ENCODE measurements at places on chromosomes 6 and 20.
A peak's percentile ranks its signal among the peaks of the same experiment; 100 is the strongest.

GRCh38 chr6:146593986-146594385 is 4.8 kb upstream of the ADGB start:
- peak; percentile 81 for DNase-seq

GRCh38 chr6:4802312-4802935 is 26.2 kb downstream of the CDYL start:
- no peak for DNase-seq

DNA sequence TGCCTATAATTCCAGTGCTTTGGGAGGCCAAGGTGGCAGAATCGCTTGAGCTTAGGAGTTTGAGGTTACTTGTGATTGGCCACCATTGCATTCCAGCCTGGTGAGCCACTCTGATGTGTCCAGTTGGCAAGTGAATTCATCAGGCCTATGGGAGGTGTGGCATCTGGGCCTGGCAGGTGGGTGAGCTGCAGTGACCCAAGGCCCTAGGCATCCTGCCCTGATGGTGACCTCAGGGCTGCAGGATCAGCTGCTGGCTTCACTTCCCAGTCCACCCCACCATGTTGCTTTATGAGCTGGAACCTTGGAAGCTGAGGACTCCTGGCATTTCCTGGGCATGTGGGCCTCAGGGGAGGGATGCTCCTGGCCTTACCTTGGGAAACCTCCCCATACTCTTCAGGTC is 20.5 kb downstream of the RSPH9 start:
- no peak for DNase-seq

DNA sequence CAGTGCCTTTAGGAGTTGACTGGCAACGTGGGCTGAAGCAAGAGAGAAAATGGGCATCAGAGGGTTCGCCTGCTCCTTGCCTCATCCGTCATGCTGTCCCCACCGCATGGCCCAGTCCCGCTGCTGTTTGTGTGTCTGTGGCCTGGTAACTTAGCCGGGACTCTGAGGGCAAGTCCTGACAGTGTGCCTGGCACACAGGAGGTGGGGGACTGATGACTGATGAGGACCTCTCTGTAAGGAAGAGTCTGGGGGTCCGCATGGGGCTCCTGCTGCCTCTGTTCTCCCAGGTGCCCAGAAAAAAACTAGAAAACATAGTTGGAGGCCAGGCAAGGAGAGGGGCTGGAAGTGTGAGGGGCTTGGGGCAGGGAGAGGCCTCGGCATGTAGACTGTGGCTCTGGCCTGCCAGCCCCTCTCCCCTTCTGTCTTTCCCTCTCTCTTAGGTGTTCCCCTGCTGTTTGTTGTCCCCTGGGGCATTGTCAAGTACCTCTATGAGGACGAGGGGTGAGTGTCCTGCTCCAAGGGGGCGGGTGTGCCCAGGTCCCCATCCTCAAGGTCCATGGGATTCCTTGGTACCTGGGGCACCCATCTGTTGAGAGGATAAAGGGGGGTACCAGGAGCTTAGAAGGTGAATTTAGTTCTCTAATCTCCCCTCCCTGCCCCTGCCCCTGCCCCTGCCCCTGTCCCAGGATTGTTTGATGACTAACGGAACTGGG is 29.5 kb downstream of the GLP1R start:
- DNase-seq: no peak

- no peak for DNase-seq
These were observed 42.5 kb downstream of the LYRM2 start for GRCh38 chr6:89596056-89596455.

DNA sequence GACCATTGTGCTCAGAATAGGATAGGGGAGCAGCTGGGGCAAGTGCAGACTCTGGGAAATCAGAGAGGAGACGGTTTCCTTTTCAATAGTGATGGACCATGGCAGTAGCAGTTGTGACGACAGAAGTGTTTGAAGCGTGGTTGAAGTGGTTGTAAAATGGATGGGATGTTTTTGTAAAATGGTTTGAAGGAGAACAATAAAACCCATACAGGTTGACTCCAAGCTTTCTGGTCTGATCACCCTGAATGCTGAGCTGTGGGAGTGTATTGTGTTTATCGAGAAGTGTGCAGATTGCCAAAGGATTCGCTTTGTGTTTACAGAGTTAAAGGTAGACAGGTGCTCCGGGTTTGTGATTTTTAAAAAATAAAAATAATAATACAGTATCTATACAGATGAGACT is 255.2 kb upstream of the SULF2 start:
- no peak for DNase-seq

- peak; percentile 56 for DNase-seq
These were observed 631.1 kb downstream of the COL12A1 start for GRCh38 chr6:74574794-74575193.

GRCh38 chr6:136706430-136706829 is 85.8 kb downstream of the MAP3K5 start:
- no peak for DNase-seq

DNA sequence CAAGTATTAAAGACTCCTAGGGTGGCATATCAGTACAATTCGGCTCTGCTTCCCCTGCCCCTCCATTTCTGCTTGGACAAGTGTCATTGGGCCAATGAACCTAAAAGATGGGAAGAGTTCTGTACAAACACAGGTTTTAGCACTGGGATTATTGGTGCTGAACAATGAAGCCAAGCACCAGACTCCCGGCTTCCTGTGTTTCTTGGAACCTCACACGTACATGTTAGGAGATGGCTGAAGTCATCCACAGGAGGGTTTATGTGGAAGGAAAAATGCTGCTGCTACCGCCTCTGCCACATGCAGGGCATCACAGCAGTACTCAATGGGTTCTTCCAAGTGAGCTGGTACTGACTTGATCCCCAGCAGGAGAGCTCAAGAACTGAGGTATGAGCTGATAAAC is 49.7 kb downstream of the TNFRSF21 start:
- DNase-seq: no peak
